Choroid plexus epithelial cell (primary cell): ENCODE measurements at places on chromosomes 4 and X.

DNA sequence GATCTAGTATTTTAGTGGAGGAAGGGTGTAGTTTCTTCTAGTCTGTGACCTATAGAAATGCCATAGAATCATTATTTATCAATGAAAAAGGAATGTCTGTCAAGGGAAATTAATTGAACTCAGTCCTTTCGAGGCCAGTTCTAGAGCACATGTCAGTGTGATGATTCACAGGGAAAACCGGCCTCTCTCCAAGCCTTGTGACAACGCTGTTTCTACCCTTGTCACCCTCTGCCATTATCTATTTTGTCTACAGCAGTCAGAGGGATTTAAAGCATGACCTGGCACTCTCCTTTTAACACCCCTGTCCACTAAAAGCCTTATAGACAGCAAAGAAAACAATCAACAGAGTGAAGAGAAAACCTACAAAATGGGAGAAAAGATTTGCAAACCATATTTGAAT lies 119.8 kb downstream of the DRD5 start:
- no peak for DNase-seq

DNA sequence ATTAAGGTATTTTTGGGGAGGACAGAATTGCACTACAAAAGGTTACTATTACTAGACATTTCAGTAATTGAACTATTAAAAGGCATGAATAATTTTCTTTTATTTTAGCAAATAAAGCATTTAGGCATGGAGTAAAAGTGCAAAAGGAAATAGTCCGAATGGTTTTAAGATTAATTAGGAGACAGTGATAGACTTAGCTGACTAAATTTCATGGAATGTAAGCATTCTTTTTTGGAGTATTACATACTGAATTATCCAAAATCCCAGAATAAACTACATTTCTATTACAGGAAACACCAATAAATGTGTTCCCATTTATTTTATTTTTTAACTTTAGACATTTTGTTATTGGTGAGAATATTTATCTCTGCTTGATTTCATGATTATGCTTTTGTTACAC lies 30.7 kb upstream of the MAP9 start:
- DNase-seq, result no peak

DNA sequence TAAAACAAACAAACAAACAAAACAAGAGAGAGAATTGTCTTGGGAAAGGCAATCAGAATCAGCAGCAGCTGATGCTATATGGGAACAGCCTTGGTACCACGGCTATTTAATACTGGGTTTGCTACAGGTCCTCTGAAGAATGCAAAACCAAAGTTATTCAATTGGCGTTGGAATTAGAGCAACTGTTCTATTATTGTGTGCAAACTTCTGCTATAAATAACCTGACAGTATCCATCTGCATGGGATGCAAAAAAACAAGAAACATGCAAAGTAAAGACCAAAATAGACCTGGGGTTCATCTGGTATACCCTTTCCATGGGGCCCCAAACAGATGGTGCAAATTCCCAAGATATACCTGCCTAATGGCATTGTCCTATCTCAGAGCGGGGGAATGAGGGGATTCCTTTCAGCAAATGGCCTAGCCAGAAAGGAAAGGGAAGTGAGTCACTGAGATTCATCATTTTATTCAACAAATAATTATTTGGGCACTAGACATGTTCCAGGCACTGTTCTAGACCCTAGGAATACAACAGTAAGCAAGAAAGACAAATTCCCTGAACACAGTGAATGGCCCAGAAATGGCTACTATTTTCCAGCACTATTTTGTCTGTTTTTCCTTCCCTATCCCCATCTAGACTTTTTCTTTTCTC lies 268.9 kb downstream of the FBXW7 start:
- no peak for DNase-seq

GRCh38 chr4:123346330-123346940 lies 50.2 kb upstream of the SPRY1 start:
- no peak for DNase-seq

- DNase-seq, result no peak
Measured at GRCh38 chrX:111124418-111124817, 28.4 kb downstream of the PAK3 start.

GRCh38 chr4:83272900-83273299 lies 11.7 kb downstream of the COQ2 start:
- DNase-seq, result no peak

- no peak for DNase-seq
Measured at GRCh38 chr4:158704274-158704673, 18.9 kb downstream of the PPID start.

DNA sequence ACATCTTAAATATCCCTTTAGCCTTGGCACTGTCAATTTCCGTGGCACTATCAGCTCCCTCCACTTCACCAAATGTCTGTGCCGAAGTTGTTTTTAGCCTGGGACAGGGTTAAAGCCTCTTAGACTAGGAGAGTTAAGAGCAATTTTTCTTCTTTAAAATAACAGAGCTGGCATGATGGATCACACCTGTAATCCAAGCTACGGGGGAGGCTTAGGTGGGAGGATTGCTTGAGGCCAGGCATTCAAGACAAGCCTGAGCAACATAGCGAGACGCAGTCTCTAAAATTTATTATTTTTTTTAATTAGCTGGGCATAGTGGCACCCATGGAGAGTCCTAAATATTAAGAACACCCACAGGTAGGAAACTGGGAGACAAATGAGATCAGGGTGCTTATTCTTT lies 209.8 kb upstream of the MAGEB18 start:
- DNase-seq, result no peak

DNA sequence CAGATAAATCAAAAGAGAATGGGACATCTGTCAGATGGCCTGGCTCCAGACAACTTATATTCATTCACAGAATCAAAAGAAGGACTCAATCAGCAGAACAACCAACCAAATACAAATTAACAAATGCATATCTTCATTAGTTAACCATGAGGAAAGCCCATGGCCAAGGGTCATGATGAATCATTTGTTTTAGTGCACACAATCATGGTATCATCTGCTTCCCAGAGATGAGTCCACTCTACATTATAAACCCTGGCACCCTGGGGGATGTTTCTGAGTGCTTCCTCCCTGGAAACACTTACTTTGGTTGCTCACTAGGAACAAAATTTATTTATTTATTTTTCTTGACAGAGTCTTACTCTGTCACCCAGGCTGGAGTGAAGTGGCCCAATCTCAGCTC lies 453.3 kb upstream of the HS3ST1 start:
- no peak for DNase-seq

DNA sequence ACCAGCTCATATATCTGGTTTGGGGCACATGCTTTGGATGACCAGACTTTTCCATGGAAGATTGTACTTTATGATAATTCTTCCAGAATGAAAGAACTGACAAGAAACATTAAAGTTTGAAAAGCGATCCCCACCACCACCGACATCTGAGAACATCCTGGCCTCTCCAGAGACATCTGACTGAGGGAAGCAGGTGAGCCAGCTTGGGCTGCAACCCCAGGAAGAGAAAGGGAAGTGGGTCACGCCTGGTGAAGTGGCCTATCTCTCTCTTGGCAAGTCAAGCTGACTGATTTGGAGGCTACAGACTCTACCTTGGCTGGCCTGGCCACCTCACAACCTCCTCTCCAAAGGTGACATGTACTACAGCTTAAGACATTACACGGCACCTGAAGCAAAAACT lies 20.7 kb downstream of the PARM1 start:
- no peak for DNase-seq

DNA sequence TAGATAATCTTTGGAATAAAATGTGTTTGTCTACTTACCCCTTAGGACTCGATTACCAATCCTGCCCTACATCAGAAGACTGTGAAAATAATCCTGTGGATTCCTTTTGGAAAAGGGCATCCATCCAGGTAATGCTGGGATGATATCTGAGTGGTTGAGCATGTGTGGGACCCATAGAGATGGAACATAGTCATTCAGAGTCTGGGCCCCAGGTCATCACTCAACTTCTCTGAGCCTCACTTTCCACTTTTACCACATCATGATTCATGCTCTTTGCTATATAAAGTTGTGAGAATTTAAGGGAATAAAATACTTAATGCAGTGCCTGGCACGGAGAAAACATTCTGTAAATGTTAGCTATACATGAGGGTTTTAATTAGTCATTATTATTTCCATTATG lies 8.9 kb downstream of the BST1 start:
- no peak for DNase-seq

DNA sequence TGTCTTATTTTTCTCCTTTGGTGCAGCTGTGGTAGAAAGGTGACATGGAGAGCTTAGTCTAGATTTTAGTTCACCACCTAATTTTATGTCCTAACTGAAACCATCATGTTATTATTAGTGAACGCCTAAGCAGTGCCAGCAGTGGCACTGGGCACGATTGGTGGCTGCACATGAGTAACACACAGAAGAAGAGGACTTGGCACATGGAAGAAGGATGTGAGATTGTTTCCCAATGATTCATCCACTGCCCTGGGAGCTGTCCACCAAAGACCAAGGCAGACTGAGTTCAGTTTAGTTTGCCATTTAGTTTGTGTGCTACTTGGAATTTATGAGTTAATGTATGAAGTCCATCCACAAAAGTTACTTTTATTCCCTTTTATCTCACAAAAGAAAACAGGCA lies 68.1 kb upstream of the NAP1L5 start:
- peak; percentile 76 for DNase-seq

DNA sequence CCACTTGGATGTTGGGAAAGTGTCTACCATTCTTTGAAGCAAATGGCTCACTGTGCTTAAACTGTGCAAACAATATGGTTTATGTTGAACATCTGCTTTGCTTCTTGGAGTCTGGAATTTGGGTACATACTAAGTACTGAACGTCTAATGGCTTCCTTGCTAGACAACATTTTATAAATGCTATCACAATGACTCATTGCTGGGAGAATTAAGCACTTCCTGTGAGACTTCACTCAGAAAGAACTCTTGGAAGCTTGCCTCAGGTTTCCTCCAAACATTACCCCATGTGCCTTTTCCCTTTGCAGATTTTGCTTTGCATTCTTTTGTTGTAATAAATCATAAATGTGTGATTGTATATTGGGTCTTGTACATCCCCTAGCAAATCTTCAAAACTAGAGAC lies 139.7 kb downstream of the PACRGL start:
- DNase-seq, result peak; percentile 87

DNA sequence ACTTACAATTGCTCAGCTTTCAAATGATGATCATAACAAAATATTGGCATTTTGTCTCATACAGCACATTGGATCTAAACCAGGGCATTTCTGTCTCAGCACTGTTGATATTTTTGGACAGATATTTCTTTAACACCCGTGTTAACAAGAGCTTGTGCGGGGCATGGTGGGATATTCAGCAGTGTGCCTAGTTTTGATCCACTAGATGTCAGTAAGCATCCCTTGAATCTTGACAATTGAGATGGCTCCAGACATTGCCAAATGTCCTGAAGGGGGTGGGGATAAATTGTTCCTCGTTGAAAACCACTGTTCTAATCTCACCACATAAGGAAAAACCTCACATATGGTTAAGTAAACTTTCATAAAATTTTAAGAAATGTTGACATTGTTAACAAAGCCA lies 806.3 kb downstream of the STIM2 start:
- DNase-seq, result peak; percentile 4

DNA sequence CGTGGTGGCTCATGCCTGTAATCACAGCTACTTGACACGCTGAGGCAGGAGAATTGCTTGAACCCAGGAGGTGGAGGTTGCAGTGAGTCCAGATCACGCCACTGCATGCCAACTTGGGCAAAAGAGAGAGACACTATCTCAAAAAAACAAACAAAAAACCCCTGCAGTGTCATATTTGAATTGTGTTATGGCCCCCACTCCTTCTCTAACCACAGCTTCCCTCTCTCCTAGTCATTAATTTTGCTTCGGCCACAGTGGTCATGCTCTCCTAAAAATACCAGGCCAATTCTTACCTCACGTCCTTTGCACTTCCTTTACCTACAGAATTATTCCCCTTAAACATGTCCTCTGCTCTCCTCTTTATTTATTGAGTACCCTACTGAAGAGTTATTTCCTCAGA lies 206.1 kb downstream of the PPP3CA start:
- DNase-seq, result no peak

GRCh38 chrX:133639726-133640125 lies 224.4 kb upstream of the GPC4 start:
- DNase-seq, result no peak

DNA sequence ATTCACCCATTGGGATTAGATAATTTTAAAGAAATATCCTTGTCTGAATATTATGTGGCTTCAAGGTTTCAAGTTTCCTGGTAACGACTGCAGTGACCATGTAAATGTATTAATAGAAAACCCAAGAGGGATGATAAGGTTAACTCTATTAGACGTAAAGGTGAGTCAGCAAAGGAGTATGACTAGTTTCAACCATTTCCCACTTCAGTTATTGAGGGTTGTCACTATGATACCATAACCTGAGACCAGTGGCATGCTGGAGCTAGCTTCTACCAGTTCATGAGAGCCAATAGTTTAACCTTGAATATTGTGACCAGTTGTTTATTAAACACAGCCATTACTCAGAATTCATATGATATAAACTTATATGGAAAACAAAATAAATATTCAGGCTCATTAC lies 270.1 kb downstream of the TMA16 start:
- DNase-seq, result no peak

DNA sequence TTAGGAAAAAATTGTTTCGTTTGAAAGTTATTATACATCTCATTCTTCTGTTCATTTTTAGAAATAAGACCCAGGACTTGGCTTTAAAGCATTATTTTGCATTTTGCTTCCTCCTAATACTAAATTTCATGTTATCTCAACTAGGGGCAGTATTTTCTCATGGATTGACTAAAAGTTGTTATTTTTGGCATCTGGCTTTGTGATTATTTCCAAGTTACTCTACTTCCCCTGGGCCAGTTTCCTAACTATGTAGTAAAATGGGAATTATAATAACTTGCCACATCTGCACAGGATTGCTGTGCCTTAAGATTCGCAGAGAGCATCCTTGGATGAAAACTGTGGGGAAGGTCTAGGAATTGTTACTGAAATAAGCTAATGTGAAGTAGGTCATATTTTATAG lies 3.0 kb downstream of the RBPJ start:
- DNase-seq, result peak; percentile 68

DNA sequence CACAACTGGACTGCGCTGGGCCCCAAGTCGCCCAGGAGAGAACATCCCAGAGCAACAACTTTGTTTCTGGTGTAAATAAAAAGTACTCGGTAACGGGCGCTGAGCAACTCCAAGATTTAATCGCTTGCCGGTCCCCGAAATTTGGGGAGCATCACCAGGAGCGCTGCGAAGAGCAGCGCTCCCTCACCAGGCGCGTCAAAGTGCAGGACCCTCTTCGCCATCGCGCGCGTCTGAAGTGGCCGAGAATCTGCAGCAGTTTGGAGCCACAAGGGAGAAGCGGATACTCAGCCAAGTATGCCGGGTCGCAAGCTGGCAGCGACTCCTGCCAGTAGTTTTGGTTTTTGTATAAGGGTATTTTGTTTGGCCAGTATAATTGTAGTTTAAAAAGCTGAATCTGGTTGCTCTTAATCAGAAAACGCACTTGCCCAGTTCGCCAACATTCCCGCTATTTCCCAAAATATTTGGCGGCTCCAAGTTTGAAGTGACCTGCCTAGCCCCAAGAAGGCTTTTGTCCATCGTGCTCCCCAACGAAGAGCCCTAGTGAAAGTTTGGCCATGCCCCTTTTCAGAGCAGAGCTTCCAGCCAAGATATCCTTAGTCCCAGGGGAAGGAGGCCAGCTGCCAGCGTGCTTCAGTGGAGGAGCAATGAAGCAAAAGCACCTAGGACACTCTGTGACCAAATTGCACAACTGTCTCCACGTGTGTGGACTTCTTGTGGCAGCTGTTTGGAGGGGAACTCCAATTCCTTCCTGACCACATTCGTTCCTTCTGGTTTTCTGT lies 557 bp upstream of the KDR start:
- DNase-seq, result peak; percentile 19
